ENCODE measurements at places on chromosomes 3 and 15.
A peak's percentile ranks its signal among the peaks of the same experiment; 100 is the strongest.

DNA sequence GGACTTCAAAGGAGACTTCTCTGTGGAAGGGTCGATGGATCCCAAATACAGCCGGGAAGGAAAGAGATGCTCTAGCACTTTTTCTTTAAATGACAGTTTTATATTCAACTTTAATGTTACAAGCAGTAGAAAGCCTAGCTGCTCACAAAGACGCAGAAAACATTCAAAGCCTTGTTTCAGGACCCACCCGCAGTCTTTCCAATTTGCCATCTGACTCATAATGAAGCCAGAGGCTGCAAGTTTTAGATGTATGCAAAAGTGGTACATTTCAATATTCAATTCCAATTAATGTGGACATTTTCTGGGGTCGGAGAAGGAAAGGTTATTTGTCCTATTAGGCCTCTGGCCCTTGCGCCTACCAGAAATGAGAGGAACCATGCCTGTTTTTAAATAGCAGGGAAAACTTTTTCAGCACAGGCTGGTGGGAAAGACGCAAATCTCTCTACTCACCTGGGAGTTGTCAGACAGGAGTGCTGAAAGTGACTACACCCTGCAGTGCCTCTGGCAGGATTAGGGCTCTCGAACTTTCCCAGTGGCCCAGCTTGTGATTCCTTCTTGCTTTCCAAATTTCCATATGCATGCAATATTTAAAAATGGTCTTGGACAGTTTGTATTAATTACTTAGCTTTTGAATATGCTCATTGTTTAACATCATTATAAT, 117.4 kb upstream of the MBNL1 start:
- DNase-seq, result peak; percentile 19

- peak; percentile 26 for DNase-seq
Measured at GRCh38 chr3:112689989-112690388, 49.0 kb upstream of the CCDC80 start.

GRCh38 chr3:137349557-137350348, 392.0 kb downstream of the IL20RB start:
- no peak for DNase-seq

DNA sequence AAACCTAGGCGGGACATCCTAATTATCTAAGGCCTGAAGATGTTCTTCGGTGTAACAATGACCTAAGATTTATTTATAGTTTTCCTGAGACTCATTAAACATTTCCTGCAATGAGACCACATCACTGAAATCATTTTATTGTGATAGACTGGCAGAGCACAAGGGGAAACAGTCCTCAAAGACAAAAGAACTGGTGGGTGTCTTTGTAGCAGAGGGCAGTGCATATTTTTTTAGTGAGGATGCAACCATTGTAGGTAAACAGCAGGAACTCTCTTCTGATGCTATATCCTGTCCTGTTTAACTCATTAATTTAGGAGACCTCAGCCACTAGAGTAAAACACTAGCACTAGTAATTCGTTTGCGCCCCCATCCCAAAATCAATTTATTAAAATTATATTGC, 100.0 kb downstream of the MAGI1 start:
- DNase-seq, result no peak

DNA sequence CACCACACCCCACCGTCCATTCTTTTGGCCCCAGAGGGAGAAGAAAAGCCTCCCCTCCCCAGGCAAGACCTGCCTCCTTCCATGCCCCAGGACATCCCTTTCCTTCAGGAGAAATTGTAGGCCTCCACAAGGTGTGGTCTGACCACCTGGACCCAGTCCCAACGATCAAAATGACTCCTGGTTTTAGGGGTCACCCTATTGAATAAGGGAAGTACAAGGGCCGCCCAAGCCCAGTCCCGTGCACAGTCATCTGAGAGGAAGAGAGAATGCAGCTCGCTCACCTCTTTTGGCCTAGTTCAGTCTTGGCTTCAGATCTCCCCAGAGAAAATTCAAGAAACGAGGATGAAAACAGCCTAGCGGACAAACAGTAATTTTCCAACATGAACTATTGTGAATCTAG, 249.1 kb downstream of the UACA start:
- no peak for DNase-seq

GRCh38 chr15:73601451-73602445, 31.4 kb downstream of the NPTN start:
- DNase-seq, result peak; percentile 43

- DNase-seq, result no peak
Measured at GRCh38 chr3:170171563-170171962, 10.0 kb downstream of the PHC3 start.

DNA sequence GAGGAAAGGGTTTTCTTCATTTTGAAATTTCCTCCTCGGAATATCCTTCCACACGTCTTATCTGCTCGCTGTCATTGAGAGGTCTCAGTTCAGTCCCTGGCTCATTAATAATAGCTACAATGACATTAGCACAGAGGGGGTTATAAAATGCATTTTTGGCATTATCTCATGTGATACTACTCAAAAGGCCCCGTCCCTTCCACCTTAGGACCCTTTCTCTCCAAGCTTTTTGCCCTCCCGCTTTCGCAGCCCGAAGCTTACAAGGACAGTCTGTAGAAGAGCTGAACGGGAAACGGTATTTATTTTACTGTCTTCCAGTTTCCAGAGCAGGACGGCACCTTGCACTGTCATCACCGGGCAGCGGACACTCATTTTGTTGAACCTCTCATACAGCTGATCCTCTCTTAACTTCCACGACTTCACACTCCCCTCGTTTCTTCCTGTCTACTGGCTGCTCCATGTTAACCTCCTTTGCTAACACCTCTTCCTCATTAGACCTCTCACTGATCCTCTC, 5.6 kb upstream of the PLEKHO2 start:
- no peak for DNase-seq

GRCh38 chr15:66236806-66237375, 16.7 kb downstream of the MEGF11 start:
- no peak for DNase-seq

- DNase-seq, result no peak
Measured at GRCh38 chr15:52551762-52552161, 17.1 kb downstream of the ARPP19 start.

DNA sequence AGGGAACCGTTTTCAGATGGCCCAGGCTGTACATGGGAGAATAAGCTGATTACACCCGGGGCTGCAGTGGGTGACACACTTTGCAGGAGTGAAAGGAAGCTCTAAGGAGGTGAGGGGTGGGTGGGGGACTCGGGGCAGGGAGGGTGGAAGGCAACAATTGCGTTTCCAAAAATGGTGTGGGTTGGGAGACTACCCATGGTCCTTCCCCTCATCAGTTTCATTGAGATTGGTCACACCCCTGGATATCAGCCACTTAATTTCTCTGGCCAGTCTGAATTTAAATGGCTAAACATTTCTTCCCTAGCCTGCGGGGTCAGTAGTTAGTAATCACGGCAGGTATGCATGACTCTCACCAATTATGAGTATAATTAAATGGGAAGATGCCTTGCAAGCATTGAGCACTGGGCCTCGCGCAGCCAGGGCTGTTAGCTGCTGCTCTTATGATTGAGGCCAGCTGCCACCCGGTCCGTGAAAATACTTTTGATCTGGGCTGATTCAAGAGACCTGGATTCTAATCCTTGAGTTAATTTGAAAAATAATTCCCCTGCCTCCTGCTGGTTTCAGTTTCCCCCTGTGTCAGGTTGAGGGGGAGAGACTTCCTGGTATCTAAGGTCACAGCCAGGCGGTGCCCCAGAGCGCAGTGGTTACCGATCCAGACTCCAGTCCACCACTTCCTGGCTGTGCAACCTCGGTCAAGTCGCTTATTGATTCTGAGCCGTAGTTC, 23.3 kb downstream of the SLC6A6 start:
- no peak for DNase-seq

DNA sequence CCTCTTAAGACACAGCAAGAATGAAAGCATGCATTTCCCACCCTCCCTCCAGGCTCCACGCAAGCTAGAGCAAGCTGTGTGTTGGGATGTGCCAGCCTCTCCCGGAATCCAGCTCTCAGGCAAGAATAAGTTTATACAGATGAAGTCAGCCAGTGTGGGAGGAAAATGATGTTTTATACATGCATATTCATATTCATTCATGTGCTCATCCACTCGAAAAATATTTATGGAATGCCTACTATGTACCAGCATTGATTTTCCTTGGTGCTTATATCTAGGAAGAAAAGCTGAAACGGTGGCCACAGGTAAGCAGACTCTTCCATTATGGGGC, 62.7 kb downstream of the KLHL6 start:
- DNase-seq, result no peak

DNA sequence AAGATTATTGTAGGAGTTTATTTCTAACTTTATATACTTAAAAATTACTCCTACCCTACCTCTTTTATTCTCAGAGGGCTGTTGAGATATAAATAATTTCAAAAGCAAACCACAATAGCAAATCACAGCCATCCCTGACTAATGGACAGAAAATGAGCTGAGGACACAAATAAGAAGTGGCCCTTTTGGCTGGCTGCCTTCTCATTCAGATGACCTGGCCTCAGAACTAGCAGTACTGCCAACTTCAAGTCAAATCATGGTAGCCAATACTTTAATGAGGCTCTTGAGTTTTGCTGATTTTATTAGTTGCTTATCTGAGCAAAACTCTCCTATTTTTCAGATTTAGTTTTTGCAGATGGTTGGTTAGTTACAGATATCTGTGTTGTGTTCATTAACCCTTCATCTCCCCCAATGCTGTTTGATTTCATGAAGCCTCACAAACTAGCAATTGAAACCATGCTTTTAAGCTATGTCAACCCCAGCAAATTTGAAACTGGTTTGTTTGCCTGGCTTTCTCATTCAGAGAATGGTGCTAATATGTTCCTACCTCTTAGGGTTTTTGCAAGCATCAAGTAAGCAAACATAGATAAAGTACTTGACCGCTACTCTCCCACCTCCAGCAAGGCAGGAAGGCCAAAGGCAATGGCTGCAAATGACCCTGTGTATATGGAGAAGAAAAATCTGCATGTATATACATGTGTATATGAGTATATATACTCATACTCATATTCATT, 73.4 kb upstream of the HACD2 start:
- DNase-seq, result no peak

- DNase-seq, result no peak
Measured at GRCh38 chr3:178146406-178146831, 389.8 kb upstream of the KCNMB2 start.

- DNase-seq, result no peak
Measured at GRCh38 chr3:108218811-108219210, 3.4 kb downstream of the IFT57 start.

GRCh38 chr3:8702560-8702959, 31.0 kb upstream of the CAV3 start:
- DNase-seq, result peak; percentile 15

DNA sequence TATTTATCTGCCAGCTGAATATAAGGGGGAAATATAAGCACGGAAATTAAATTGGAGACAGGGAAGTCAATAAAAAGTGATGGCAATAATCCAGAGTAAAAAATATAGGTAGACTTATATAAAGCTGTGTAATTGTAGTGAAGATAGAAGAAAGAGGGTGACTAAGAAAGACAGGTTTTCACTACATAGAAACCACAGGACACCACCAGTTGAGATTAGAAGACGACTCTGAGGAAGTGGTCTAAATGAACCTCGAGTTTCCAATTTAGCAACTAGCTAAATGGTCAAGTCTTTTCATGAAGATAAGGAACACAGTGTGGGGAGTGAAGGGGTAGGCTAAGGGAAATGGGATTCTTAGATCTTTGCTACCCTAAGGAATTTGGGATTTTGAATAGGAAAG, 188.8 kb upstream of the ARL6 start:
- no peak for DNase-seq

GRCh38 chr3:191944835-191945234, 483.9 kb downstream of the PYDC2 start:
- DNase-seq, result no peak

DNA sequence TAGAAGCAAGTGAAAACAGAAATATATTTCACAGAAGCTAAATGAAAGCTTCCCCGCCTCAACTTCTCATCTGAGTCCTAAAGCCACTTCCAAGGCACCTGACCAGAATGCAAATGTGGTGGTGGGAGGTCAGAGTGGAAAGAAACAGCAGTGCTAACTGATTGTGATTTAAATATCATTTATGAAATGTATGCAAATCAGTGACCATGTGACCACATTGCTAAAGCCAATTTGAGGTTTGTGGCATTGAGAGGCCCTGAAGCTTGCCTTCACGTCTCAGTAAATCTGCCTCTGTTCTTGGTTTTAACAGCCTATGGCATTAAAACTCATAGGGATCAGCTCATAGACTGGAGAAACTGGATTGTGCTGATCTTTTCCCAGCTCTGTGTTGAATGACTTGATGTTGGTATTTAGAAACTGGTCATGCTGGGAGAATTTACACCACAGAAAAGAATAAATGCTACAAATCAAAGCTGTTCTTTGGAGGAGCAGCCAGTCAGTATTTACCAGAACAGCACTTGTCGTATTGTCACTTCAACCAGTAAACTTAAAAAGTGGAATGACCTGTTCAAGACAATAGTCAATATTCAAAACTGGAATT, 481.4 kb upstream of the ALCAM start:
- DNase-seq, result no peak

Measured in ELF-1 (cell line).